ENCODE measurements at places on chromosomes 3 and 15. TPM values are rescaled to one million over a fixed set of nuclear protein-coding genes. Genes with fewer than 3 reads are reported as not detected.

The CCDC33 gene
- total RNA-seq: 4.9 TPM

DNA sequence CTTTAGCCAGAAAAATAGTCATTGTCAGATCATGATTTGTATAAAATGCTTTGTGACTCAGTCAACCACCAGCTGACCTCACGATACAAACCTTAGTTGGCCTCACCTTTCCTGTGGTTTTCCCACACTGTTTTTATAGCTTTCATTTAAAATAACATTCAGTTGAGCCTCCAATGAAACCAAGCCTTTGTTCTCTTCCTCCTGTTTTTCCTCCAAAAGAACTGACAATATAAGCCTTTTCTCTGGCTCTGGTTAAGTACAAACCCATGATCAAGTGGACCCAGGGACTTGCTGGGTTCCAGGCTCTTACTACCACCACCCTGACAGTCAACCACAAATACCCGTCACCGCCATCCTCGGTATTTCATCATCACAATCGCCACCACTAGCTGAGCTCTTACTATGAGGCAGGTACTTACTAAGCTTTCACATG, 81.7 kb downstream of the TAMM41 start:
- DNase-seq: peak; percentile 79

DNA sequence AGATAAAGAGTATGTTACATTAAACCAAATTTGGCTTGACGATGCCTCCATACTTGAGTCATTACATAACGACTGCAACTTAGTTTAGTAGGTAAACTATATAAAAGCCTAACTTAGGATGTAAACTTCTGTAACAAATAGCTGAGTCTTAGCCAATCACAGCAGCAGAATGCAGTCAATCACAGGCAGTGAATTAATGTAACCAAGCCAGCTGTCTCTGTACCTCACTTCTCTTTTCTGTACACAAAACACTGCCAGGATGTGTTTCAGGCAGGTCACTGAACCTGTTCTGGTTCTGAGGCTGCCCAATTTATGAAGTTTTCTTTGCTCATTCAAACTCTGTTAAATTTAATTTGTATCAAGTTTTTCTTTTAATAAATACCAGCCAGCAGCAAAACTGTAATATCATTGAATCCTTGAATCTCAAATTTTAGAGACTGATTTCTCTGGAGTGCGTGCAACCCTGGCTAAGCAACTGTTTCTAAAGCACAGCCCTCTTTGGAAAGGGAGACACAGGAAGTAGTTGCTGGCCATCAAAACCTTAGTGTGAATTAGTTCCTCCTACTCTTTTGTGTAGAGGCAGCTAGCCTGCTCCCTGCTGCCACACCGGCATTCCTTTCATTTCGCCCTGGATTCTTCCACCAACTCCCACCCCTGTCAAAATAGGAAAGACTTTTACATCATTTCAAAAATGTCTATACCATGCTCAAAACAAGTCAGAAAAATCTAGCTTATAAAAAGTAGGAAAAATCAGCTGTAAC, 15.2 kb downstream of the RFTN1 start:
- no peak for DNase-seq

GRCh38 chr15:66986951-66987350, 78.5 kb upstream of the SMAD3 start:
- DNase-seq: no peak

The FBXO40 gene
- not detected for total RNA-seq

- no peak for DNase-seq
Observed at GRCh38 chr15:99006904-99007495, 592 bp downstream of the PGPEP1L start.

DNA sequence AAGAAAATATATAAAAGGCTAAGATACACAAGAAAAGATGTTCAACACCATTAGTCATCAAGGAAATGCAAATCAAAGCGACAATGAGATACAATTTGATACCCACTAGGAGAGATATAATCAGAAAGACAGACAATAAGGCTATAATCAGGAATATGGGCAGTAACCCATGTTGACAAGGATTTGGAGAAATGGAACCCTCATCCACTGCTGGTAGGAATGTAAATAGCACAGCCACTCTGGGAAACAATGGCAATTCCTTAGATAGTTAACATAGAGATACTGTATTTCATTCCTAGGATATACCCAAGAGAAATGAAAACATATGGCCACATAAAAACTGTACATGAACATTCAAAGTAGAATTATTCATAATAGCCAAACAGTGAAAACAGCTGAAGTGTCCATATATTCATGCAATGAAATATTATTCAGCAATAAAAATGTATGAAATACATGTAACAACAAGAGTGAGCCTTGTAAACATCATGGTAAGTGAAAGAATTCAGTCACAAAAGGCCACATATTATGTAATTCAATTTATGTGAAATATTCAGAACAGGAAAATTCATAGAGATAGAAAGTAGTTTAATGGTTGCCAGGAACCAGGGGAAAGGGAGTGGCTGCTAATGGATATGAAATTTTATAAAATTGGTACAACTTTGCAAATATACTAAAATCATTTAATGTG, 18.2 kb upstream of the COL8A1 start:
- no peak for DNase-seq

The P2RY13 gene
- not detected for total RNA-seq

The SEMA3F gene
- total RNA-seq: 1.4 TPM

DNA sequence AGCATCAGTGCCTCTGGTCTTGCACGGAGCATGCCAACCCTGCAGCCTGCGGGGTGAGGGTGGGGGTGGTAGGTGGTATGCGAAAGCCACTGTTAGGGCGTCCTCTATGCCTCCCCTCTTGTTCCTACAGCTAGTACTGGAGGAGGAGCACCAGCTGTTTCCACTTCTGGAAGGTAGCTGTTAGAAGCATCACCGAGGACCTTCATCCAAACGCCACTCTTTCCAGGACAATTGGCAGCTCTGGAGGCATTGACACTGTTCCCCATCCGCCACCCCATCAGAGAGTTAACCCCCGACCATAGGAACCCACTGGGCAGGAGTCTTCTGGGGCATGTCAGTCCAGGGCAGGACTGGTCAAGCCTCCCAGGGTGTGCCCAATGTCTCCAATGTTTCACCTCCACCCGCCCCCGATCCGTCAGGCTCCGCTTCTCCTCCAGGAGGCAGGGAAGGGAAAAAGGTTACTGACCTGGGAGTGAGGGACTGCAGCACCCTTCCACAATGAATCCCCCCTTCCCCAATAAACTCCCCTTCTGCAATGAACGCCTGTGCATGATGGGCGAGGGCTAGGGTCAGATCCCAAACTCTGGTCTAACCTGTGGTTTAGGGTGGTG, 487 bp downstream of the DUOX2 start:
- no peak for DNase-seq

The RLBP1 gene
- not detected for total RNA-seq

- no peak for DNase-seq
Observed at GRCh38 chr3:56364665-56365064, 103.6 kb downstream of the ERC2 start.

DNA sequence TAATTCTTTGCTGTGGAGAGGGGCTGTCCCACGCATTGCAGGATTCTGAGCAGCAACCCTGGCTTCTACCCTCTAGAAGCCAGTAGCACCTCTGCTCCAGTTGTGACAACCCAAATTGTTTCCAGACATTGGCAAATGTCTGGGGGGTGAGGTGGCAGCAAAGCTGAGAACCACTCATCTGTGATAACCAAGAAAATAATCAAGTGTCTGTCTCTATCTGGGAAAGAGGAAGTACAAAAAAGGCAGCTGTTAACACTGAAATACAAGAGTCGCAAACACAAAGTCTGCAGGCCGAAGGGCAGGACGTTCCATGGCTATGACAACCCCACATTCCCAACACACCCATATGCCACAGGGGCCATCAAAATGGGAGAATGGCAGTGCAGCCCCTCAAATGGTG, 42.2 kb upstream of the GNB5 start:
- peak; percentile 77 for DNase-seq

DNA sequence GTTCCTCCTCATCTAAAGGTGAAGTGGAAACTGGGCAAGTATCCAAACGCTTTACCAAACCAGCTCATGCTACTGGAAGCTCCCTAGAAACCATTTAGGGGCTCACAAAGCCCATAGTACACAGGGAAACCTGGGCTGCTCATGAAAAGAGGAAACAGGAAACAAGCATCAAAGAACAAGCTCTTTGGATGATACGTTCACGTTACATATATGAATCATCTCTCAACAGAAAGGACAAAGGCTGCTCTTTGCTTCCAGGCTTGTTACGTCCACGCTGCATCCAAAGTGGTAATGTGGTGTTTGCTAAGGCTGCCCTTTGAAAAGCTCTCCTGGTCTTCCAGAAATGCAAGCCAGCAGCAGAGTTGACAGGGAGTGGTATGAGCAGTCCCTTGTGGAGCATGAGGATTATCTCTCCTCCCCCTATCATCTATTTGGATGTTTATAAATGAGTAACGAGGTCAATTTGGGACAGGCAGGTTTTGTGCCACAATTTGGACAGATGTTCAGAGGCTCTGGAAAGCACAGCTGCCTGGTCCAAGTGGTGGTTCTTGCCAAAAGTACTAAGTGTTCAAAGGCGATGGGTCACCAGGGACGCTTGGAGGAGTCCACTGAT, 98.0 kb upstream of the RORA start:
- peak; percentile 15 for DNase-seq

- DNase-seq: no peak
Observed at GRCh38 chr15:22227411-22228100, 147.2 kb downstream of the OR4M2 start.

GRCh38 chr3:171991166-171991565, 48.2 kb upstream of the FNDC3B start:
- no peak for DNase-seq

The CKMT1A gene
- total RNA-seq: 2.2 TPM

The CD86 gene
- total RNA-seq: 0.15 TPM

The GOLGA8Q gene
- not detected for total RNA-seq

GRCh38 chr3:3615533-3615932, 183.7 kb upstream of the LRRN1 start:
- no peak for DNase-seq

GRCh38 chr3:123198372-123198771, 3.4 kb upstream of the SEC22A start:
- DNase-seq: no peak

DNA sequence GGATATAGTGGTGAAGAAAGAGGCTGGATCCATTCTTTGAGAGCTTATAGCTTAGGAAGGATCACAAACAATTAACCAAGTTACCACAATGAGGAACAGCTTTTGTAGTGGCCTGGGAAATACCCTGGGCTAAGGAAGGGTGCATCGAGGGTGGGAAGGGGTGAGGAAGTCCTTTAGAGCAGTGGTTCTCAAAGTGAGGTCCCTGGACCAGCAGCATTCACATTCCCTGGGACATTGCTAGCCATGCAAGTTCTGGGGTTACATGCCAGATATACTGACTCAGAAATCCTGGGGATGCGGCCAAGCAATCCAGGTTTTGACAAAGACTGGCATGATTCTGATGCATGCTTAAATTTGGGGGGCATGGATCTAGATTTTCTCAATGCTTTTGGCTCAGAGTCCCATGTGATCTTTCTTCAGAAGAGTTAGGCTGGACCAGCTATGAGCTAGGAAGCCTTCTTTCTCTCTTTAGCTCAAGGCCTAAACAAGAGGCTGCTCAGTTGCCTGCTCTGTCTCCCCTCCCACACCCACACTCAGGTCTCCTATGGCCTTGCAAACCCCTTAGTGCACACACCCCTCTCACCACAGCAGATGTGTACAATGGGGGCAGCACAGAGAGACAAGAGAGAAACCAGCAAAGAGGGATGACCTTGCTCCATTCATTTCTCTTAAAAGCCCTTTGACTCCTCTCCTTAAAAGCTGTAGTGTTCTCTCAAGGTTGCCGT, 1.8 kb upstream of the CCR1 start:
- DNase-seq: no peak

- no peak for DNase-seq
Observed at GRCh38 chr3:186789554-186790260, 6.3 kb downstream of the EIF4A2 start.

The GOLGA8S gene
- total RNA-seq: not detected

DNA sequence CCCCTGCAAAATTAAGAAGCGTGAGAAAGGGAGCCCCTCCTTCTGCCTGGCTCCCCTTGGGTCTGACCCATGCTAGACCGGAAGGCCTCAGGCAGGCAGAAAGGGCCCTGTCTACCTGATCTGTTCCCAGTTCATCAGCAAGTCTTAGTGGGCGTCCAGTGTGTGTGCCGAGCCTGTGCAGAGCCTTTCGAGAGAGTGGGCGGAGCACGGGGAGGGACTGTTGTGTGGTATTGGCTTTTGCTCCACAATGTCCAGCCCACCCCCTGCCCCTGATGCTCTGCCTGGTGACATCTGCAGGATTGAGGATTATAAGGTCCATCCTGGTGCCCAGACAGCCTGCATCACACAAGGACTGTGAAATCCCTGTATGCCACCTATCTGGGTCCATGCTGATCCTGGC, 82.9 kb downstream of the CHDH start:
- DNase-seq: no peak

DNA sequence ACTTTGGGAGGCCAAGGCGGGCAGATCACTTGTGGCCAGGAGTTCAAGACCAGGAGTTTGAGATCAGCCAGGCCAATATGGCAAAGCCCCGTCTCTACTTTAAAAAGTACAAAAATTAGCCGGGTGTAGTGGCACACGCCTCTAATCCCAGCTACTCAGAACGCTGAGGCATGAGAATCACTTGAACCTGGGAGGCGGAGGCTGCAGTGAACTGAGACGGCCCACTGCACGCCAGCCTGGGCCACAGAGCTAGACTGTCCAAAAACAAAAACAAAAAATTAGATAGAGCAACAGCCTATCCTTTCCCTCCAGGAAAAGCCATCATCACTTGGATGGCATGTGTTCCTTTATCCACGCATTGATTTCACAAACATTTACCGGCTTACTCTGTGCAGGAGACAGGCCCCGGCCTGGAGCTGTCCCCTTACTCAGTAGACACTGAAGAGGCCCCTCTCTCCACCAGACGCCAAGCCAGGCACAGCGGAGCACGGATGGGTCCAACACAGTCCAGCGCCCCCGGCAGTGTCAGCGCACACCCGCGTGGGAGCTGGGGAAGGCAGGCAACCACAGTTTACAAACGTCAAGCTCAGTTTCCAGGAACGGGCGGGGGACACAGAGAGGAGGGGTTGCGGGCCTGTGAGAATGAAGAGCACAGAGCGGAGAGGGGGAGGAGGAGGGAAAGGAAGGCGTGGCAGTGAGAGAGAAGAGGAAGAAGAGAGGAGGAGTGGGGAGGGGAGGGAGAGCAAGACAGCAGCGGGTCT, 3.1 kb downstream of the GP5 start:
- no peak for DNase-seq

Measured in Daoy (cell line).